T-helper 1 cell treated with Interleukin-12 subunit alpha and Interleukin-12 subunit beta and Interleukin-4 antibody, amounts not matched to agents 30 ng/mL and 1 ng/mL, for 36 hours (primary cell): ENCODE measurements at places on chromosomes 16 and 17. TPM values are rescaled to one million over a fixed set of nuclear protein-coding genes. Genes with fewer than 3 reads are reported as not detected.

The SPATA32 gene
- total RNA-seq = 0.37 and 0.44 TPM in 2 replicates

The CNTNAP1 gene
- 2.2 and 2.8 TPM in 2 replicates for total RNA-seq

The TUBD1 gene
- total RNA-seq = 12.1 and 15.5 TPM in 2 replicates

The USP10 gene
- total RNA-seq = 111 and 116 TPM in 2 replicates

The NOG gene
- not detected in 2 replicates for total RNA-seq

The ZFPM1 gene
- 11.6 and 14.0 TPM in 2 replicates for total RNA-seq
